ENCODE measurements at places on chromosomes 5 and 9.

- peak; percentile 32 for DNase-seq
Measured at GRCh38 chr5:111655169-111655924, 101.6 kb downstream of the NREP start.

- no peak for DNase-seq
Measured at GRCh38 chr5:34695275-34696027, 39.3 kb downstream of the RAI14 start.

DNA sequence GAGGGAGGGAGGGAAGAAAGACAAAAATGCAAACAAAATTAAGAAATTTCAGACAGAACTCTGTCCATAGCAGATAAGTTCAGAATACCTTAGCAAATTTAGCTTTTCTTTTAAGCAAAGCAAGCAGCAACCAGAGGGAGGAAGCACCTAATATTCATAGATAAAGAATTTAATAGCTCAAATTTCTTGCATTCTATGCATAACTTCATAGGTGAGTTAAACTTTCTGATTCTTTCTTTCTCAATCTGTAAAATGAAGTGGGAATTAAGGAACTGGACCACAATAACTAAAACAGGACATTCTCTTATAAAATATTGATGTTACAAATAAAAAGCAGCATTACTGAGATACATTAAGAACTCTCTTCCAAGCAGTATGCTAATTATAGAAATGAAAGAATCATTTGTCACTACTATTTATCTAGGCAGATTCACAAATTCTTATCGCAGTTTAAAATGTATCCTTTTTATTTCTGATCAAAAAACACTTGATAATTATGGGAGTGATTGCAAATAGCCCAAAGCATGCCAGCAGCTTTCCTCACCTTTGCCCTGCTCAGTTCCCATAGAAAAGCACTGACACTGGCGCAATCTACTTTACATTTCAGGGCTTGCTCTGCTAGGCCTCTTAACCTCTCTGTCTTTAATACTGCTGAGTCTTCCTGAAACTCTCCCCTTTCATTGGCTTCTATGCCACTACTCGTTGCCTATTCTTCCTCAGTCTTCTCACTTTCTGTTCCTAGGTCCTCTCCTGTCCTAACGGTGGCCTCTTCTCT, 341.8 kb downstream of the PIK3R1 start:
- no peak for DNase-seq

- no peak for DNase-seq
Measured at GRCh38 chr5:166018716-166019115, 2272.7 kb upstream of the WWC1 start.

GRCh38 chr9:136291306-136292025, 12.4 kb downstream of the CCDC187 start:
- no peak for DNase-seq

DNA sequence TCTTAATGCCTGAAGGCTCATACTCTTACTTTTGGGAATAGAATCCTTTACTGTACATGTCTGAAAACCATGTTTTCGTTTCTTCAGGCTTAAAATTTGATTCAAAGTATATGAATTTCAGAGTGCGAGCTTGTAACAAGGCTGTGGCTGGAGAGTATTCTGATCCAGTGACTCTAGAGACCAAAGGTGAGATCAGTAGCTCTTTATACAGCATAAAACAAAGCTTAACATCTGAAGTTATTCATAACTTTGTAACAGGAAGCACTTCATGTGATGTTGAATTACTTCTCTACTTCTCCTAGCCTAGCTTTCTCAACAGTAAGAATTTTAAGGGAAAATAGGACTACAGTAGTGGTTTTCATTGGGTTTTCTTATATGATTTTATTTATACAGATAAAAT, 49.4 kb upstream of the FKTN start:
- DNase-seq, result peak; percentile 23

- peak; percentile 3 for DNase-seq
Measured at GRCh38 chr9:18385696-18386490, 88.1 kb upstream of the ADAMTSL1 start.

GRCh38 chr9:90340421-90340820, 302.2 kb downstream of the DIRAS2 start:
- DNase-seq, result no peak

- DNase-seq, result no peak
Measured at GRCh38 chr5:181086026-181086883, 44.7 kb downstream of the OR2V1 start.

- no peak for DNase-seq
Measured at GRCh38 chr5:36459176-36460135, 146.9 kb upstream of the SLC1A3 start.

GRCh38 chr5:58544195-58544594, 38.7 kb upstream of the RAB3C start:
- DNase-seq, result peak; percentile 44

- no peak for DNase-seq
Measured at GRCh38 chr5:130710596-130710995, 454.5 kb downstream of the HINT1 start.

- DNase-seq, result no peak
Measured at GRCh38 chr5:11596185-11596584, 308.1 kb downstream of the CTNND2 start.

- DNase-seq, result peak; percentile 59
Measured at GRCh38 chr5:73201547-73202513, 28.8 kb downstream of the TMEM174 start.

- DNase-seq, result peak; percentile 88
Measured at GRCh38 chr9:130140706-130141105, 31.5 kb upstream of the NCS1 start.

Measured in suppressor macrophage (primary cell).